ENCODE measurements at places on chromosomes 16 and 17. TPM values are rescaled to one million over a fixed set of nuclear protein-coding genes. Genes with fewer than 3 reads are reported as not detected.

ASIC2 gene
- total RNA-seq, result not detected

SYCE1L gene
- not detected for total RNA-seq

MYOCD gene
- 1.5 TPM for total RNA-seq

PPM1E gene
- total RNA-seq, result 0.25 TPM

SLC38A8 gene
- not detected for total RNA-seq

MEIOB gene
- 1.8 TPM for total RNA-seq

NPB gene
- 0.59 TPM for total RNA-seq

CCL8 gene
- total RNA-seq, result 0.69 TPM

CACNG1 gene
- total RNA-seq, result not detected

RHBDF1 gene
- 11.9 TPM for total RNA-seq

TTLL6 gene
- total RNA-seq, result 0.07 TPM

VTN gene
- not detected for total RNA-seq

BAIAP3 gene
- not detected for total RNA-seq

SLC26A11 gene
- 7.6 TPM for total RNA-seq

TNFRSF12A gene
- 743 TPM for total RNA-seq

SMPD3 gene
- total RNA-seq, result not detected

EPOP gene
- 1.8 TPM for total RNA-seq

TEKT3 gene
- not detected for total RNA-seq

KRTAP3-2 gene
- total RNA-seq, result not detected

ATP2A3 gene
- total RNA-seq, result not detected

USP10 gene
- 66.8 TPM for total RNA-seq

TMEM238L gene
- not detected for total RNA-seq

CHST6 gene
- total RNA-seq, result 1.4 TPM

KRT34 gene
- 6.7 TPM for total RNA-seq

PRR15L gene
- total RNA-seq, result not detected

MRPL38 gene
- total RNA-seq, result 30.3 TPM

VAT1L gene
- total RNA-seq, result 0.57 TPM

PRSS33 gene
- not detected for total RNA-seq

CRHR1 gene
- not detected for total RNA-seq

KRTAP4-4 gene
- total RNA-seq, result not detected

TBC1D3G gene
- not detected for total RNA-seq

CARHSP1 gene
- total RNA-seq, result 199 TPM

TP53TG3B gene
- not detected for total RNA-seq

DRC3 gene
- 0.69 TPM for total RNA-seq

MYH3 gene
- 0.30 TPM for total RNA-seq
